SJSA1 (cell line): ENCODE measurements at places on chromosomes 2 and 18. TPM values are rescaled to one million over a fixed set of nuclear protein-coding genes. Genes with fewer than 3 reads are reported as not detected.

KCNG2 gene
- not detected in 2 replicates for total RNA-seq

GRCh38 chr18:78713069-78713468 is 266.5 kb upstream of the SALL3 start:
- no peak for DNase-seq
- H3K4me3 ChIP-seq: no peak overlapping the region
- H3K36me3 ChIP-seq: no peaks in the 10 kb centered on the region
- no peaks in the 10 kb centered on the region for H3K27me3 ChIP-seq
- H3K27ac ChIP-seq: no peak overlapping the region
- H3K4me1 ChIP-seq: no peaks in the 10 kb centered on the region

DNA sequence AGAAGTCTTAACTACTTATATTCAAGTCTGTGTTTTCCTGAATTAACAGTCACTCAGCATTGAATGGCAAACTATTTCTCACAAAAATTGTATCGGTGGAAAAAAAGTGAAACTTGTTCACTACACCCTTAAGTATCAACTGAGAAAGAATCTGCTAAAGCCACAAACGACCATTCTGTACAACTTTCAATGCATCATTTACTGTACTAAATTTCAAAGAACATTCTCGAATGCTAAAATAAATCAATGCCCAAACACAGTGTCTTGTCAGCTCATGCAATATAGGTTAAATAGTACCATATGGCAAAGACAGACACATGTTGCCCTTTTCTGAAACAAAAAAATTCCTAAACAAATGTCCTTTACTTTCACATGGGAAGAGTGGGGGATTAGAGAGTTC is 9.0 kb downstream of the ZNF516 start:
- peaks cover 9% of the 10 kb centered on the region for H3K4me1 ChIP-seq
- no peak overlapping the region for H3K27ac ChIP-seq
- no peak for DNase-seq
- H3K4me3 ChIP-seq: no peak overlapping the region
- H3K27me3 ChIP-seq: no peaks in the 10 kb centered on the region
- H3K36me3 ChIP-seq: no peaks in the 10 kb centered on the region; the same call in 1 of the 2 replicates

GRCh38 chr2:36416370-36417165 is 61.0 kb downstream of the CRIM1 start:
- DNase-seq: no peak
- no peak overlapping the region for H3K27ac ChIP-seq
- H3K36me3 ChIP-seq: peaks cover 45% of the 10 kb centered on the region
- H3K4me1 ChIP-seq: peaks cover 30% of the 10 kb centered on the region
- no peak overlapping the region for H3K4me3 ChIP-seq
- no peaks in the 10 kb centered on the region for H3K27me3 ChIP-seq

- no peak overlapping the region for H3K4me3 ChIP-seq
- H3K27me3 ChIP-seq: no peaks in the 10 kb centered on the region
- no peak for DNase-seq
- no peaks in the 10 kb centered on the region for H3K4me1 ChIP-seq
- no peak overlapping the region for H3K27ac ChIP-seq
Observed at GRCh38 chr2:23204685-23205242, 180.2 kb upstream of the KLHL29 start.

DNA sequence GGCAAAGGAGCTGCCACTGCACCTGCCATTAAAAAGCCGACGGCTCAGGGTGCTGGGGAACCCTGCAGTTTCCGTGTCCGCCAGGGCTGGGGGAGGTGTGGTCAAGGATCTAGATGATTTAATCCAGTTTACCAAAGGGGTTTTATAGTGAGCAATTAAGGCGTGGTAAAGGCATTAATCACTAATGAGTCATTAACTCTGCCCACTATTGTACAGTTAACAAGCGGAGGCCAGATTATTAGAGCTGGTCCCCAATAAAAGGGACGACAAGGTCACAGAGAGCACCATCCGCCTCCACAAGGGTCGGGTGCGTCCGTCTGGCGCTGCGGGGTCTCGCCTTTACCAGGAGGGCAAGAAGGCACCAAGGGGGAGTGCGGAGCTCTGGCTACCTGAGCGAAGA is 9.6 kb downstream of the RAX start:
- H3K36me3 ChIP-seq: no peaks in the 10 kb centered on the region
- peaks cover 61% of the 10 kb centered on the region for H3K27me3 ChIP-seq
- H3K4me3 ChIP-seq: no peak overlapping the region
- H3K27ac ChIP-seq: no peak overlapping the region
